H7 (cell line): ENCODE measurements at places on chromosomes 2 and 18.

DNA sequence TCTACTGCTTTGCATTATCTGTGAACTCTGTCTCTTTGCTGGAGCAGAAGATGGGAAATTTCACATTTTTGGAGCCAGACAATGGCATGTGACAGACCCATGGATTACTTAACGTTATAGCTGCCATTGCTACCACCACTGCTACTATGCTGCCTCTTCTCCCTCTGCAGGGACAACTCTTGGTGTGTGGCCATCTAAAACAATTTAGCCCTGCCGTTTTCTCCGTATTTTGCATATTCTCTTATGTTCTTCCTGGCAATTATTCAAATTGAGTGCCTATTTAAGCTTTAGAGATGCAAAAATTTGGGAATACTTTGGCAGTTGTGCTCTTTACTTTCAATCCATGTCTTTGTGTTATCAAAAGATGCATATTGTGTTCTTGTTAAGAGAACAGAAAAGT is 386.8 kb downstream of the XIRP2 start:
- DNase-seq: peak; percentile 31

DNA sequence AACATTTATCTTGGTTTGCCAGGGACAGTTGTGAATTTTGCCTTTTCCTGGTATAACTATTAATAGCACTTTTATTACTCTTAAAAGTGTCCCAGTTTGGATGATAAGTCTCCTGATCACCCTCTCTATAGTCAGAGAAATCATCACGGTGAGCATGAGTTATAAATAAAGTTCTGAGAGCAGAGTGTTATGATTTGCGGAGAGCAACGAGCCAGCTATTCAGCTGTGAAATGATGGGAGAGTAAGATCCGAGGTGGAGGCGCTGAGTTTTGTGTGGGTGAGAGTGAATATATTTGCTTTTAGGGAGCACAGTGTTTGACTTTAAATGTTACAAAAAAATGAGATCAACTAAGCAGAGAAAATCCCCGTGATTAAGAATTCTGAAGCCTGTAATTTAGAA is 179.6 kb downstream of the DSC3 start:
- DNase-seq: no peak

- no peak for DNase-seq
Measured at GRCh38 chr2:221629468-221629867, 57.4 kb upstream of the EPHA4 start.

GRCh38 chr18:8982416-8983183 is 119.9 kb upstream of the NDUFV2 start:
- no peak for DNase-seq

DNA sequence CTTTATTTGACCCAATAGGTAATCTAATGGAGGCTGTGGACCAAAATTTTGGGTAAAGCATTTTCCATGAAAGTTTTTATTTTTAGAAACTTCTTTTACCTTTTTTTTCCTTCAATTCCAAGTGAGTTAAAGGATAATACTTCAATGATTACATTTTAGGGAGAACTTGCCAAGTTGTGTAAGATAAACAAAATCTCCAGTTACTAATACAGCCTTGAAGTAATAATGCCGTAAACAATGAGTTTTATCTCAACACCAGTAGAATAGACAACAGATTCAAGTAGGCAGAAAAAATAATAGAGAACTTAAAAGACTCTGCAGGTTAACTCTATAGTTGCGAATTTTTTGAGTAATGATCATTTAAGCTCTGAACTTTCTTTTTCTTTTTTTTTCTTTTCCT is 807.4 kb downstream of the CNTNAP5 start:
- DNase-seq: no peak

DNA sequence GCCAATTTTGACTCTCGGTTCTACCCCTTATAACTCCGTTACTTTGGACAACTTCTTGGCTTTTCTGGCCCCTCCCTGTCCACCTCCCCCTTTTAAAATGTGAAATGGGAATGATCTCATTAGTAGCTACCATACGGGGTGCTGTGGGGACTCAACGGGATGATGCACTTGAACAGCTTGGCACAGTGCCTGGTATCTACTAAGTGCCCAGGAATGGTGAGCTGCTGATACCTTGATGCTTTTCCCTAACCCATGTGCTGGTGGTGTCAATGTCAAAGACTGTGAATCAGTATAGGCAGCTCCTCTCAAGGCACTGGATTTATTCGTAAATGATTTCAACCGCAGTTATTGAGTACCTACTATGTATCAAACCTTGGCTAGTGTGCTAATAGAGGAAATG is 204.2 kb downstream of the LOXHD1 start:
- DNase-seq: peak; percentile 7

GRCh38 chr2:200945395-200945729 is 18.1 kb downstream of the ORC2 start:
- DNase-seq: no peak

DNA sequence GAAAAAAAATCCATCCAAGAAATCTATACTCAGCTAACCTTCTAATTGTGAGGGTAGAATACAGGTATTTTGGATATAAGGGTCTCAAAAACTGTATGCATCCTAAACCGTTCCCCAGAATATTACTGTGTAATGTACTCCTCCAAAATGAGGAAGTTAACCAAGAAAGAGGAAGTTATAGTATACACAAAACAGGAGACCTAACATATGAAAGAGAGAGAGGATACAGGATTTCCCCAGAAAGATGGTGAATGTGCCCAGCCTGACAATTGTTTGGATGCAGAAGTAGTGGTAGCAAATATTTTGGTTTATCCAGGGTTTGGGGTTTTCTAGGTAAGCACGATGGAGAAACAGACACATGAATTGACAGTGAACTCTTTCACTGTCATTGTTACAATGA is 50.6 kb downstream of the GALNT3 start:
- DNase-seq: no peak

GRCh38 chr2:236155406-236155805 is 12.8 kb downstream of the GBX2 start:
- DNase-seq: no peak

- DNase-seq: no peak
Measured at GRCh38 chr2:148582679-148583511, 61.7 kb upstream of the EPC2 start.

DNA sequence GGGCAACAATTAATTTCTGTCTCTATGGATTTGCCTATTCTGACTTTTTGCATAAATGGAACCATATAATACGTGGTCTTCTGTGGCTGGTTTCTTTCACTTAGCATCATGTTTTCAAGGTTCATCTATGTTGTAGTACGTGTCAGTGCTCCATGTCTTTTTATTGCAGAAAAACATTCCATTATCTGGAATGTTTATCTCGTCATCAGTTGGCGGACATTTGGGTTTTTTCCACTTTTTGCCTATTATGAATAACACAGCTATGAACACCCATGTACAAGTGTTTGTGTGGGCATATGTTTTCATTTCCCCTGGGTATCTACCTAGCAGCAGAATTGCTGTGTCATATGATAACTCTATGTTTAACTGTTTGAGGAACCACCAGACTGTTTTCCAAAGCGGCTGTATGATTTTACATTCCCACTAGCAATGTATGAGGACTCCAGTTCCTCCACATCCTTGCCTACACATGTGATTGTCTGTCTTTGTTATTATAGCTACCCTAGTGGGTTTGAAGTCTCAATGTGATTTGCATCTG is 49.9 kb downstream of the MYO7B start:
- DNase-seq: no peak

DNA sequence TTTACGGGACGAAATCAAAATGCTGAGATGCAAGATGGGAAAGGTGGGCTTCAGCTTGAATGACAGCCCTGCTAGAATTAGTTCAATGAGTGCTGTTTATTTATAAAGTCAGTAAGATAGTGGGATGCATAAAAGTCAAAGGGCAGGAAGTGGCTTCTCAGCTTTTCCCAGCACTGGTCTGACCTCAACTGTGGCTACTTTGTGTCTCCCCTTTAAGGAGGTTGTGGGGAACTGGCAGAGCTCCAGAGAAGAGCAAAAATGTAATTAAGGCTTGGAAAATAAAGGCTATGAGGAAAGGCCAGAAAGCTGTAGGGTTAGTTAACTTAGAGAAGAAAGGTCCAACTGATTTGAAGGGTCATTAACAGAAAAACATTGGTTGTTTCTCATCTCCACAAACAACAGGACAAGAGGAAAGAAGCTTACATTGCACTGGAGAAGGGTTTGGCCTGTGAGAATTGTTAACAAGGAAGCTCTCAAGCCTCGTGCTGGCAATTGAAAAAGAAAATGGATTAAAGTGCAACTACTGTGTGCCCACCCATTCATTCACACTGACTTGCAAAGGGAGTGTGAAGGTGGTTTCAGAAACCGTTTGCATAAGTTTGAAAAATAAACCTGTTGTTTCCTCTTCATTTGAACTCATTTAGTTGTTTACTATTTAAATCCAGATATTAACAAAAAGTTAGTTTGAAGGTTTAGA is 68.8 kb upstream of the CD28 start:
- DNase-seq: no peak

DNA sequence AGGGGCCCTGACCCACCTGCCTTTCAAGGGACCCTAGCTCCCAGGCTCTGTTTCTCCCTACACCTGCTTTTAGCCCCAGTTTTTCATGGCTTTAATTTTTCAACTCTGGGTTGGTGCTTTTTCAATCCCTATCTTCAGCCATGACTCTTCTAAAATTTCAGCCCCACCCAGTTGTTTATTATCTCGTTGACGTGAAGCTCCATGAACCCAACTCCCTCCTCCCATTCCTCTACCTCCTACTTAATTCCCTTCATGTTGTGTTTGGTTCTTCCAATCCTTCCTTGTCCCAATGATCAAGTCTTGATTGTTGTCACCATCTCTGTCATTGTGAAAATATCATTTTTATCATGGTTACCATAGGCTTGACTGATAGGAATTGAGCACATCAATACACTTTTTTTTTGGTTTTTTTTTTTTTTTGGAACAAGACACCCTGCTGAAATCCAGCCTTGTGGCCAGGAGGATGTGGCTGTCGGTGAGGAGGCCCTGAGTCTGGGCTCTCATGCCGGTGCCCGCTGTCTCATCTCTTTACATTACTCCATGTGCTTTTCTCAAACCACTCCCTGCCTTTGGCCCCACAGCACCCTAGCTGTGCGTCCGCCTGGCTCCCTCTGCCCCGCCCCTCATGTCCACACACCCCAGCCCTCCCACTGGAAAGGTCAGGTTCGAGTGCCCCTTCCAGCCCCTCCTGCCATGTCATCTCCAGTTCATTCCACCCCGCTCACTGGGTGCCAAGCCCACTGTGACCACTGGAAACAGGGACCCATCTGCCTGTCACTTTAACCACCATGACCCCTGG is 39.3 kb downstream of the NAPG start:
- no peak for DNase-seq

DNA sequence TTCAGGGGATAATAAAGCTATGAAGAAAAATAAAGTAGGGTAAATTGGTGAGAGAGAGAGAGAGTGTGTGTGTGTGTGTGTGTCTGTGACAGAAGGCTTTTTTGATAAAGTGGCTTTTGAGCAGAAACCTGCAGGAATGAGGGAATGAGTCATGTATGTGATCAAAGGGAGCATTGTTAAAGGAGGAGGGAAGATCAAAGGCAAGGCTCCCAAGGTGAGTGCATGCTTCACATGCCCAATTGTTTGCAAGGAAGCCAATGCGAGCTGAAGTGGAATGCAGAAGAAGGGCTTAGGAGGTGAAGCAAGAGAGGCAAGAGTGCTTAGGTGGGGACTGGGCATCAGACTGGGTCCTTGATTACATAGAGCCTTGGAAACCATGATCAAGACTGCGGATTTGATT is 96.8 kb downstream of the DNAH6 start:
- no peak for DNase-seq

GRCh38 chr2:45399040-45399784 is 211.9 kb downstream of the SRBD1 start:
- DNase-seq: no peak

DNA sequence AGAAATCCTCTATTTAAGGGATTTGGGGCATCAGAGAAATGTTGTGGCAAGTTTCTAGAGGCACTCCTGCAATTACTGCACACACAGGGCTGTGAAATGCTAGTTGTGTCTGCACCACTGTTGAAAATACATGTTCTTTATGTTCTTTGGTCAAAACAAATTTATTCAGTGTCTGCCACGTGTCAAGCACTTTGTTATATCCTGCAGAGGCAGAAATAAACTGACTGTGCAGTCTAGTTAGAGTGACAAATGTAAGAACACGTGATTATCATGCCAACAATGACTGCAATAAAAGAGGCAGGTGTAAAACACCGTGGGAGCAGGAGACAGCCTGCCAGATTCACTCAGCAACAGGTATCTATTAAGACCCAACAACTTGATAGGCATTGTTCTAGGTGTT is 423.3 kb downstream of the LRP1B start:
- DNase-seq: no peak

GRCh38 chr18:13680612-13681011 is 45.7 kb downstream of the FAM210A start:
- DNase-seq: peak; percentile 64

DNA sequence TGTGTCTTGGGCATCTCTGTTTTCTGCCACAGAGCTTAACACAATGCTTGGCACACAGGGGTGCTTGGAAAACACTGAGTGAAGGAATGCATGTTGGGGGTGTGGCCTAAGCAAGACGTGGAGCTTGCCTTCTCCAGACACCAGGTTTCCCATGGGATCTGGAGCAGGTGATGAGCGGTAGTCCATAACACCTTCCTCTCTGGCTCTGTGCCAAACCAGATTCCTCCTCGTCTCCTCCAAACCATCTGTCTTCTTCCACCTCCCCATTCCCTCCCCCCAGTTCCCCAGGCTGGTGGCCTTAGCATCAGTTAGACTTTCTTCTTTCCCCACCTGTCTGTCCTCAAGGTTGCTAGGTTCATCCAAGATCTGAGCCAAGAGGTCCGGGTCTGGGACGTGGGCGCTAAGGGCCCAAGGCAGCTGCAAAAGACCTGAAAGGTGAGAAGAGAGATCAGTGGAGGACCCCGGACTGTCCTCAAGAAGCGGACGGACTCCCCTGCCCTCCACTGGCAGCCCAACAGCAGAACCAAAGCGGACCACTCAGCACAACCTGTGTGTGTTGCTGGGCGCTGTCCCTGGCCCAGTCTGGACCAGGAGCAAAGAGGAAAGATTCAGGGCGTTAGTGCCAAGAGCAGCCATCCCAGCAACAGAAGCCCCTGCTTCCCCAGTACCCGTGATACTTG is 1.2 kb upstream of the ITM2C start:
- peak; percentile 22 for DNase-seq

DNA sequence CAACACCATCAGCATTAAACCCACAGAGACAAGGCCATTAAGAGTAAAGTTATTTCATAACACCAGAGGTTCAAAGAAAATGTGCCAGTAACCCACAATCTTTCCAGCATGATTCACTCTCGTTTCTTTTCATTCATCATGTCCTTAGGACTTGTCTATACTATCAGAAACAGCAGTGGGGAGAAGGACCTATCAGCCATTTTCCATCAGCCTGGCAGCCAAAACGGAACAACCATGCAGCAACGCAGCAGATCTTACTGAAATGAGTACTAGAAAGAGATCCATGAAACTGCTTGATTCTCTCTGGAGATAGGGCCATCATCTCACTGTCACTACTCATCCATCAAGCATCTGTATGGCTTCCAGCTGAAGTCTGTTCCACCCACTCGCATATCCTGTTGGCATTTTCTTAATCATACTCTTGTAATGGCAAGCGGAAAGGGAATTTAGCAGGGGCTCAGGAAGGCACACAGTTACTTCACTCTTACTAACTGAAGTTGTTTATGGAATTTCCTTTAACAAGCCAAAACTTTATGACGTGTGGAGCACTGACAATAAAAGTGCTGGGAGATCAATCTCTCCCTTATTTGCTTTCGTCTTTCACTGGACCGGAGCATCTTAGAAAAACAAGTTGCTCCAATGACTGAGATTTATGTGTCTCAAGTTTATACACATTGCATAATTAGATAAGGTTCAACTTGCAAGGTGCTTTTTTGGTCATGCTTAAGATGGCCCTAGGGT is 69.7 kb downstream of the EPHA4 start:
- no peak for DNase-seq

GRCh38 chr2:109098251-109098920 is 30.6 kb upstream of the SH3RF3 start:
- DNase-seq: no peak
